WTC11 (cell line): ENCODE measurements at places on chromosomes 3 and 15. TPM values are rescaled to one million over a fixed set of nuclear protein-coding genes. Genes with fewer than 3 reads are reported as not detected.

Gene ECE2
- 0.46 to 1.2 TPM (median 0.64 TPM) in 3 replicates for total RNA-seq

DNA sequence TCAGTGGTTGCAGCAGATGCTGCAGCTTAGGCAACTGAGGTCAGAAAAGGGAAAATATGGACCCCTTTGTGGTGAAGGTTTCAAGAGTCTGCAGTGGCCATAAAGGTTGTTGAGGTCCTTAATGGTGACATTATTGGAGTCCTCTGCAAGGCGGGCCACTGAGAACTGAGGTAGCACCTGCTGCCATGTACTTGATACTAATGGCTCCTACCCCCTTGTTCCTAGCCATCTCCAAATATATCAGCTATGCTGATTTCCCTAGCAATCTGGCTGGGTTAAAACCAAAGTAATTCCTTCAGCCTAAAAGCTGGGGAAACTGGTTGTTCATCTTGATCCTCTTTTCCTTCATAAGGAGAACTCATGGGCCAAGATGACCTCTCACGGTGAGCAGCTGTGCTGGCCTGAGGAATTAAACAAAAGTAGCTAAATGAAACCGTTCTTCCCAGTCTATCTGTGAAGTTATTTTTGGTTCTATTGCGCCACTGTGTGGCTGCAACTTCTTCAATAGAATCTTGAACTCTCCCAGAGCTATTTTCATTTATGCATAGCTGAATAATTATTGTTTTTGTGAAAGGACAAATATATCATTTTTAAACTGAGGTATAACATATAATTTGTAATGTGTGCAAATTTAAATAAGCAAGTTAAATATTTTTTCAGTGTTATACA lies 76.1 kb upstream of the PLSCR4 start:
- no peak for DNase-seq

Gene PRSS50
- 0.70 to 1.4 TPM (median 1.2 TPM) in 3 replicates for total RNA-seq

- no peak for DNase-seq
Observed at GRCh38 chr3:99873269-99874102, 55.8 kb downstream of the CMSS1 start.

GRCh38 chr3:23676093-23676492 lies 129.7 kb upstream of the UBE2E1 start:
- DNase-seq: no peak

DNA sequence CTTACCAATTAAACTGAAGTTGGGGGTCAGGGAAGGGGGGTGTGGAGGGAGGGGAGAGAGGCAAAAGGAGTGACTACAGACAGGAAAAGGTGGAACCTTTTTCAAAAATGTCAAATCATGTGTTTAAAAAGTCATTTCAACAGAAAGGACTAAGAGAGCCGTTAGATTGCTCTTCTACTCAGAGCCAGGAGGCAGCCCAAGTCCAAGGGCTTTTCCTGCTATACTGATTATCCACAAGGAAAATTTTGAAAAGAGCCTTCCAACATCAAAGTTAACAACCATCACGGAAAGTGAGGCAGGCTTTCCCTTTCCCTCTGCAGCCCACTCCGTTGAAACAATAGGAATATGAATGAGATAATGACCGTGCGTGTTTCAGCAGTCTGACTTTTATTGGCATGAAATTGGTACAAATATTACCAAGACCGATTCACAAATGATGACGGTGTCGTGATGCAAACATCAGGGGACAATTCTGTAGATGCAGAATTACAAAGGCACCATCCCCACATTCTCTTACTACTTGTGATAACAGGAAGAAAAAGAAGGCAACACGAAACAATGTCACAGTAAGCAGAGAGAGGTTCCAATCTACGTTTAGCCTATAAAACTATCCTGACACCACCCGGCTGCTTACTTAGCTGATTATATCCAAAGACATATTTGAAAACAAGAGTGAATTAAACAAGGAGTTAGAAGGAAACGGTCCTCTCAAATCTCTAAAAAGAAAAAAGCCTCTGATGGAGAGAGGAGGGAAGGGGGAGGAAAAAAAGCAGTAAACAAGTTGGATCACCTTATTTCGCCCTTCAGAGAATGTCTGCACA lies 453.7 kb downstream of the FOXP1 start:
- no peak for DNase-seq

Gene DLEC1
- total RNA-seq: 0.81 to 1.4 TPM (median 1.1 TPM) in 3 replicates

DNA sequence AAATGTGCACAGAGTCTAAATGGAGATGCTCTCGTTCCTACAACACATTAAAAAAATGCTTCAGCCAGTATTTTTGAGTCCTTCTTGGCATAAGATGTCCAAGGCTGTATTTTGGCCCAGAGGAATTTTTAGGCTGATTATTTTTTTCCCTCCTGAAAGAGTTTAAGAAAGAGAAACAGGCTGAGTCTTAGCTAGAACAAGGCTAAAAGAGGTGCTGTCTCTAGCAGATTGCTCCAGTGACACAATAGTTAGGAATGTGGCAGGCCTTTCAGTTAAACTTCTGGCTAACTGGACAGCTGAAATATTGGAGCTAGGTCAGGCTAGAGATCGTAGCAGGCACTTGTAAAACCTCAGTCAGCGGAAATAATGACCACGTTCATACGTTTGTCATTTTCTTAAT lies 271.4 kb upstream of the RARB start:
- no peak for DNase-seq

- DNase-seq: no peak
Observed at GRCh38 chr15:28984421-28985315, 98.9 kb downstream of the APBA2 start.
